Esophagus squamous epithelium (tissue), 5 donors: ENCODE measurements at places on chromosomes 12 and 14.

GRCh38 chr12:30105505-30105904 is 321.8 kb upstream of the TMTC1 start:
- no peak for DNase-seq

DNA sequence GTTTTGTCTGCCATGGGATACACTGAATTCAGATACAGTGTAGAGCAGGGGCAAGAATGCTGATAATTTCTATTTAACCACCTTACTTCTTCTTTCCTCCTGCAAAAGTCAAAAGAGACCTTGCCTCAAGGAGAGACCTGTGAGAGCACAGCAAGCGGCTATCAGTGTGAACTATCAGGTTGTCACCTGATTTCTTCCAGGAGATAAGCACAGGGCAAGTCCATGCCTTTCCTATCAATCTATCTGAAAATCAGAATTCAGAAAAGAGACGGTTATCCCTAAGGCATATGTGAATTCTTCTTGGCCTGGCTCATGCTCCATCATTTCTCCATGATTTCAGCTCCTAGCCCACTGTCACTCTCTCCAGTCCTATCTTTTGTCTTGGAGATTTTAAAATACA is 128.9 kb upstream of the CCND2 start:
- DNase-seq = no peak

- no peak for DNase-seq
Observed at GRCh38 chr12:77054851-77055250, 10.5 kb downstream of the E2F7 start.

DNA sequence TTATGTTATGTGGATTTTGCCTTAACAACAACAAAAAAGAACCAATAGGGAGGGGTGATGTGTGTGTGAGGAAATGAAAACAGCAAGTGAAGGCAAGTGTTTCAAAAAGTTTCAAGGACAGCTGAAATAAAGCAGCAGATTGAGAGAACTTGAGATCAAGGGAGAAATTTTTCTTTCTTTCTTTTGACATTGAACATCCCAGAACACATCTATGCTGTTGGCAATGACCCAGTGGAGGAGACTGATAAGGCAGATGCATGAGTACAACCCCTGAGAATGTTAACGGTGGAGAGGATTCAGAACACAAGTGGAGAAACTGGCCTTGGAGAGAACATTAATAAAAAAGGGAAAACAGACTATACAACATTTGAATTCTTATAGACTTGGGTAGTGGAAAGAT is 2.9 kb downstream of the LLPH start:
- DNase-seq = no peak

DNA sequence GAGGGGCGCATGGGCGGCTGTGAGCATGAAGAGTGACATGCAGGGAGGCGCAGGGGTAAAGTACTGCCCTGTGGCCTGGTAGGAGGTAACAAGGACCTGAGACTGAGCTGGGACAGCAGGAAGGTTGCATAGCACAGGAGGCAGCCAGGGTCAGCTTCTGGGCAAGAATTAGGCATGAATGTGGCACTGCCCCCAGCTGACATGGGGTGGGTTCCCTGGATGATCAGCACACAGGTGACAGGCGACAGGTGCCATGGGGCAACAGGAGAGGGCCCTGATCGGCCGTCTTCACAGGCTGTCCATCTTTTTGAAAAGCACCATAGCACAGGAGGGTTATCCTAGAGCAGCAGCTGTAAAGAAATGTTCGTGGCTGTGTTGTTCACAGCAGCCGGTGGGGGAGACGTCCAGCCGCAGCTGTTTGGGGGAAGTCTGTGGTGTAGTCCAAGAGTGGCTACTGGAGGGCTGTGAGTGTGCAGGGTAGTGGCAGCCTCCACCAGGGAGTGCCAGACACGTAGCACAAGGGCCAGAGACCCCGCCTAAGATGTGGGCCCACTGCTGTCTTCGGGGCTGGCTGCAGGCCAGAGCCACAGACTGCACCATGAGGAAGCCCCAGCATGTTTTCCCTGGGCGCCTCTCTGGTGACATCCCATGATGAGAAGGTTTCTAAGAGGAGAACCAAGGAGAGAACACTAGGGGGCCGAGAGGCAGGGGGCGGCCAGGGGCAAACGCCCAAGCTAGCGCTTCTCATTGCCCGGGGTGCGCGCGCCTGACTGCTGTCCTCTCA is 8.4 kb downstream of the CLBA1 start:
- DNase-seq = no peak

DNA sequence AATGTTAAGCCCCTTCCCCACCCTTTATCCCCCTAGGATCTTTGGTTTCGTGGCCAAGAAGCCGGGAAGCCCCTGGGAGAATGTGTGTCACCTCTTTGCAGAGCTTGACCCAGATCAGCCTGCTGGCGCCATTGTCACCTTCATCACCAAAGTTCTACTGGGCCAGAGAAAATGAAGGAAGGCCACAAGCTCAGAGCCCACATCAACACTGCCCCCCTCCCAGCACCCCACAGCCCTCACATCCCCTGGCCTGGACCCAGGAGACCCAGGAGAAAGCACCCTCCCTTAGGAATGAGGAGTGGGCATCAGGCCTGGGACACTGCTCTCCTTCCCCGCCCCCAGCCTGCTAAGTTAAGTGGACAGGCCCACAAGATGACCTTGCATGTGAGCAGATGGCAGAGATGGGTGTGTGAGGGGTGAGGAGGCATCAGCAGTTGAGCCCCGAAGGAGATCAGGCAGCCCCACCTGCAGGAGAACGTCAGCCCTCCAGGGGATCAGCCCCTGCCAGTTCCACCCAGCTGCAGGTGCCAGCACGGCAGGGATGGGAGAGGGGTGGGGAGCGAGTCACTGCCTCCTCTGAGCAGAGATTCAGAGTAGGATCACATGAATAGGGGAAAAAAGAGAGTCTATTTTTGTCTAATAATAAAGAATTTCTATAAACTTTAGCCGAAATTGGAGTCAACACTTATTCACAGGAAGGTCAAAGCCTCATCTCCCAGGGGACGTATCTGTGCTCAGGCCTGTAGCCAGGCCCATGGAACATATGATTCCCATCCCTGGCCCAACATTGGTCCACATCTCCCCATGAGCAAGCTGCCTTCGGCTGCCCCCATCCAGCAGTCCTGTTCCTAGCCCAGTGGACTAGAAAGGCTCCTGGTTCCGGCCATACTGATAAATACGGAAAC is 14.1 kb downstream of the TNS2 start:
- DNase-seq = no peak

GRCh38 chr14:52338051-52338681 is 24.1 kb downstream of the PTGER2 start:
- no peak for DNase-seq

GRCh38 chr12:106429043-106429552 is 71.5 kb downstream of the POLR3B start:
- DNase-seq = no peak

- DNase-seq = no peak
Observed at GRCh38 chr12:105832806-105833205, 305.9 kb downstream of the NUAK1 start.
